ENCODE measurements at places on chromosomes 5 and 9. TPM values are rescaled to one million over a fixed set of nuclear protein-coding genes. Genes with fewer than 3 reads are reported as not detected.

ATOSB gene
- 14.6 TPM for polyA plus RNA-seq

LHFPL2 gene
- 48.9 TPM for polyA plus RNA-seq

SPATA31A3 gene
- polyA plus RNA-seq, result not detected

CDC20B gene
- polyA plus RNA-seq, result 16.1 TPM

PRRC2B gene
- 159 TPM for polyA plus RNA-seq

ARID3C gene
- not detected for polyA plus RNA-seq

FGF1 gene
- polyA plus RNA-seq, result 1.4 TPM

CMYA5 gene
- 11.3 TPM for polyA plus RNA-seq

ORM1 gene
- polyA plus RNA-seq, result 5.3 TPM

FAM169A gene
- polyA plus RNA-seq, result 5.5 TPM

RECK gene
- polyA plus RNA-seq, result 23.1 TPM

ARL14EPL gene
- not detected for polyA plus RNA-seq

SCGB3A1 gene
- polyA plus RNA-seq, result 2.9 TPM

ERAP2 gene
- 40.6 TPM for polyA plus RNA-seq

PTPN3 gene
- 16.6 TPM for polyA plus RNA-seq

ADAMTS6 gene
- polyA plus RNA-seq, result 10.3 TPM

CRB2 gene
- 0.43 TPM for polyA plus RNA-seq

CDC25C gene
- 8.1 TPM for polyA plus RNA-seq

SPTLC1 gene
- polyA plus RNA-seq, result 88.5 TPM

FOXD4 gene
- 0.13 TPM for polyA plus RNA-seq

CTSV gene
- polyA plus RNA-seq, result 3.4 TPM

TEX48 gene
- not detected for polyA plus RNA-seq
